ENCODE measurements at places on chromosomes 4 and X.

DNA sequence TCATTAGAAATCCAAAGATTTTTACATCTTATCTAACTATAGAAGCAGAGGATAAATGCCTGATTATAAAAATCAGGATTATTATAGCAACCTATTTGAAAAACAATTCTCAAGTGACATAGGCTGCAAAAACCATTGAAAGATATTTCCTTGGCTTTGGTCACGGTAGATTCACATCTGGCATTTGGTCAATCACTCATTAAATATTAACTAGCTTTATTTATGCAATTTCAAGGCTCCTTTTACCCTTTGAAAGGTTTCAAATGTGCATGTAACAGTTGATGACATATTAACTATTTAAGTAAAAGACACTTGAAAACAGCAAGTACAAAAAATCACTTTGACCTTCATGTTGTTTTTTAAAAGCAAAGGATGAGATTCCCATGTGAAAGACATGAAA is 98.1 kb downstream of the MMRN1 start:
- no peak for DNase-seq

DNA sequence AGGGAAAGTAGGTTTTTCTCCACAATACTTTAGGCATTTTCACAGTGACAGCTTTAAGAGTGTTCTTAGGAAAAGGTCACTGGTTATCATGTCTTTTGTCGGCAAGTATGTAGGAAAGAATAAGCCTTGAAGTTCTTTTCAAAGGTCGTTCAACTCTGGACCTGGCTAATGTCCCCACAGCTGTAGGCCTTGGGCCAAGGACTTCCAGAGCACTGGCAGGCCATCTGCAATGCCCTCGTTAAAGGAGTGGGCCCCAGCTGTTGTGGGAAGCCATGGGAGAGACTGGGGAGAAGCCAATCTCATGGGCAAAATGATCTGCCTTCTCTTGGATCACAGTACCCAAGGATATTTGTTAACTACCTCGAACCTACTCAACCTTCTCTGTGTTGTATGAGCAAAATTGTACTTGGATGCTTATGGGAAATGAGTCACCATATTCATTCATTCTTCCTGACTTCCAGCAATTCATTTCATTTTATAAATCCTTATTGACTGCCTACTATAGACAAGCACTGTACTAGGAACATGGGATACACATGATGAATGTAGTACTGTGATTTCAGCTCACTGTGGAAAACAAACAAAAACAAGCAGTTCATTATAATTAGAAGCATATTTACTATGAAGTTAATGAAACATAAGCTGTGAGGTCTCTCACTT is 141.1 kb upstream of the KIT start:
- no peak for DNase-seq

GRCh38 chr4:6221851-6222760 is 21.8 kb upstream of the JAKMIP1 start:
- DNase-seq, result peak; percentile 16

DNA sequence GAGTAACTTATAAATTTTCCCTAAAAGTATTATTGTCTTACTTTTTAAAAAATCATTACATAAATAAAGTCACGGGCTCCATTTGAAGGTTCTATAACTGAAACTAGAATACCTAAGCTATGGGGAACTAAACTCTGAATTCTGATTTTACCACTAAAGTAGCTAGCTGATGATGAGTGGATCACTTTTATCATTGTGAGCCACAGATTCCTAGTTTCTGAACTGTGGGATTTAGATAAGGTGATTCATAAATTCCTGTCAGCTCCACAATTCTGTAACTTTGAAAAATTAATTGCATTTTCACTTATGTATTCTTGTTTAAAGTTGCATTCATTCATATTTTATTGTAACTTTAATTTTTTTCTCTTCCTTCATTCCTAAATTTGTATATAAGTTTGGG is 540.9 kb downstream of the GBA3 start:
- no peak for DNase-seq

DNA sequence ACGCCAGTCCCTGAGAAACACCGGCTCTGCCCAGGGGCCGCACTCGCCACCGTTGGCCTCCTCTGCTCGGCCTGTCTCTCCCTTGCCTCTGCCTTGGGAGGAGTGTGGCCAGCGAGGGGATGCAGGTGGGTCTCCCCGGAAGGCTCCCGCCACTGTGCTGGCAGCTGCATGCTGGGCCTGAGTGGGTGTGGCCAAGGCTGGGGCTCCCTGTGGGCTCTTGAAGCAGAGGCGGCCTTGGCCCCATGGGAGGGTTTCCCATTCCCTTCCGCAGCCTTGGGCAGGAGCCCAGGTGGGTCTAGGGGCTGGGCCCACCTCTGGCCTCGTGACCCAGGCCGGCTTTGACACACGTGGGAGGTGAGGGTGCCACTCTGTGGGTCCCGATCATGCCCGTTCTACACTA is 19.1 kb downstream of the FGFRL1 start:
- DNase-seq, result no peak

DNA sequence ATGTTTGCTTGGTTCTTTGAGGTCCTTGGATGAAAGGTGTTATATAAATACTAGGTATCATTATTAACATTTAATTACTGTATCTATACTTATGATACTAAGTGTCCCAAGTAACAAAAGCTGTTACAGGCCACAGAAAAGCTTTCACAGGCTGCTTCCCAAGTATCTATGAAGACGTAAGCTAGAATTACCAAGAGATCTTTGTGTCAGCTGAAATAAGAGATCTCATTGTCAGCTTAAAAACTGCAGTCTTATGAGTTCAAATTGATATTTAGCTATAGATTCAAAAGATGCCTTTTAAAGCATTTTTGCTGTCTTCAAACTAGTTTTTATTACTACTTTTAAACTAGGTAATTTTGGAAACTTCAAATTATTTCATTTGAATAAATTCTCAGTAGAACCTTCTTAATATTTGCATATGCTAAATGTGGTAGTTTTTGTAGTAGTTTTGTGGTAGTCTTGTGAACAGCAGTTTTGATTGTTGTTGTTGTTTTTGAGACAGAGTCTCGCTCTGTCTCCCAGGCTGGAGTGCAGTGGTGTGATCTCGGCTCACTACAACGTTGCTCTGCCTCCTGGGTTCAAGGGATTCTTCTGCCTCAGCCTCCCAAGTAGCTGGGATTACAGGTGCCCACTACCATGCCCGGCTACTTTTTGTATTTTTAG is 170.0 kb upstream of the RPL34 start:
- no peak for DNase-seq

DNA sequence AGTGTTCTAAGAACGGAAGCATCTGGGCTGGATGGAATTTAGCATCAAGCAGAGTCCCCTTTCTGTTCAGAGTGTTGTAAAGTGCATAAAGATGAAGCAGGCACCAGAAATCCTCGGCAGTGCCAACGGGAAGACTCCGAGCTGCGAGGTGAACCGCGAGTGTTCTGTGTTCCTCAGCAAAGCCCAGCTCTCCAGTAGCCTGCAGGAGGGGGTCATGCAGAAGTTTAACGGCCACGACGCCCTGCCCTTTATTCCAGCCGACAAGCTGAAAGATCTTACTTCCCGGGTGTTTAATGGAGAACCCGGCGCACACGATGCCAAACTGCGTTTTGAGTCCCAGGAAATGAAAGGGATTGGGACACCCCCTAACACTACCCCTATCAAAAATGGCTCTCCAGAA is 29.4 kb downstream of the NSD2 start:
- no peak for DNase-seq

DNA sequence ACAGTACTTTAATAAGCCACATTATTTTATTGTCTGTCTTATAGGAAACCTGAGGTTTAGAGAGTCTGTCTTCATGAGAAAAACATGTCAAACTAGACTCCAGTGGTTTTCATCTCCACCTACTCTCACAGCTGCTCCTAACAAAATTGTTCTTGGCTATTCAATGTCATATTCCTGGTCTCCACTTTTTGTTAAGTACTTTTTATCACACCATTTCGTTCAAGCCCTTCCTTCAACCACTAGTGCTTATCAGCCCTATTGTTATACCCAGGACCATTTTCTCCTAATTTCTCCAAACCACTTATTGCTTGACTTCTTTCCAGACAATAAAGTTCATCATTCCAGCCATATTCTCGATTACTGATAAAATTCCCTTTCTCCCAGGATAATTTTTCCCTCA is 1674.3 kb upstream of the AGA start:
- no peak for DNase-seq

GRCh38 chr4:38455092-38455862 is 208.7 kb upstream of the KLF3 start:
- no peak for DNase-seq

DNA sequence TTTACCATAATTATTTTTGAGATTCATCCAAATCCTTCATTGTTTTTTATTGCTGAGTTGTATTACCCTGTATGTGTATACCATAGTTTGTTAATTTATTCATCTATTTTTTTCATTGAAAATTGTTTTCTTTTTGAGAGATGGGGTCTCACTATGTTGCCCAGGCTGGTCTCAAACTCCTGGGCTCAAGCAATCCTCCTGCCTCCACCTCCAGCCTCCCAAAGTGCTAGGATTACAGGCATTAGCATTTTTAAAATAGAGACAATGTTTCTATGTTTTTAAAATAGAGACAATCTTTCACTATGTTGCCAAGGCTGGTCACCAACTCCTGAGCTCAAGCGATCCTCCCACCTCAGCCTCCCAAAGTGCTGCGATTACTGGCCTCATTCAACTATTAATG is 1.6 kb upstream of the MAGIX start:
- no peak for DNase-seq

GRCh38 chr4:173146456-173146855 is 22.2 kb upstream of the GALNT7 start:
- DNase-seq, result no peak

GRCh38 chr4:101411926-101412325 is 64.6 kb upstream of the PPP3CA start:
- DNase-seq, result no peak

DNA sequence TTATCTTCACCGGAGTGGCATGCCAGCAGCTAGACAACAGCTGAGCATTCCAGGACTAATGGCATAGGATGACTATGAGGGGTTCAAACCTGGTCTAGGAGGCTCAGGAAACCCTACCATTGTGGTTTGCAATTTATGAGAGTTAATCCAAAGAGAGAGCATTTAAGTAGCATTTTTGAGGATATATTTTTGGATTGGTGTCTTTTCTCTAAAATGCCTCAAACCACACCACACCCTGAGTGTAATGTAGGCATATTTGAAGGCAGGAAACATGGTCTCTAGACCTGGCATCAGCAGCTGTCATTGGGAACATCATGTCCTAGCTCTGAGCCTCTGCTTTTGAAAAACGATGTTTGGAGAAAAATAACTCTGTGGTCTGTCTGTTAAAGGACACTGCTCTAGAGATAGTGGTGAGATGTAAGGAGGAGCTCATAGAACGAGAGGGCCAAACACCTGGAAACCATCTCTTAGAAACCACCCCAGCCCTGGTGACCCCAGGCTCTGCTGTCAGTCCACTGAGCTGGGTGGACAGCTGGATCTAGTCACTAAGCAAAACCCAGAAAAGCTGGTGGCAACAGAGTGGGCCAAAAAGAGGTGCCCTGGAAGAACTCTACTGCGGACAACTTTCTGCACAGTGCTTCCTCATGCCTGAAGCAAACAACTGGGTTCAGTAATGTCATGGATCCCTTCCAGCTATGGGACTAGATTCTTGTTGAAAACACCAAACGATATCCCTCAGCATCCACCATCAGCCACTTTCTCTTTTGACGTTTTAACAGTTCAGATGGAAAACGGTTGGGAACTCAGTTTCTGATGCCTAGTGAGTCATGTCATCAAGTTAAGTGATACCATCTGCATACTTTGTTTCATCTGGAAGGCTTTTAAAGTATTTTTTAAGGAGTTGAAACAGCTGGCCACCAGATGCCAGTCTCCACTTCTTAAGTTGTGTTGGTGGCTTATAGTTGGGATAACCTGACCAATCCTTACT is 100.2 kb upstream of the C1QTNF7 start:
- DNase-seq, result peak; percentile 85

- no peak for DNase-seq
Measured at GRCh38 chrX:44451056-44451455, 91.6 kb downstream of the FUNDC1 start.

- DNase-seq, result no peak
Measured at GRCh38 chr4:143232277-143232676, 47.6 kb downstream of the USP38 start.

DNA sequence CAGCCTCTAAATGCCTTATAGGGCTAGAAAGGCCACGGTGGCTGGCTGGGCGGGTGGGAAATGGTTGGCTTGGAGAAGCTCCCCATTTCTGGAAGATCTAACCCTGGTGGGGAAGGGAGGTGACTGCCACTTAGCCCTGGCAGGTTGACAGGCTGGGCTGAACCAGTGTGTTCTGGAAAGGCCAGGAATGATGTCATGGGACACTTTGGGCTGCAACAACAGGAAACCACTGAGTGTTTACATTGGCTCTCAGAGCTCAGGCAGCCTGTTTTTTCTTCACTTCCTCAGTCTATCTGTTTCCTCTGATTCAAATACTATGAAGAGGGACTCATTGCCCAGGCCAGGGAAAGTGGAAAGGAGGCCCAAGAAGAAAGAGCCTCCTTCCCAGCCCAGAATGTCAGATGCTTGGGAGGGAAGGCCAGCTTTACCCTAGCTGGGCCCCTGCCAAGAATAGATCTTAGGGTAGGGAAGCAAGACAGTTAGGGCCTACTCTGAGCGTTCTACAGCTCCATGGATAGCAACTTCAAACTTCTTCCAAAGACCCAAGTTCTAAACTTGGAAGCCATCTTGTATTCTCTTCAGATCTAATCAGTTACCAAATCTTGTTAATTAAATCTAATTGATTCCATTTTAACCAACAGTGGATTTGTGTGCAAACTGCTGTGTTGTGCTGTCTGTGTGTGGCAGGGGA is 65.8 kb upstream of the MSN start:
- peak; percentile 87 for DNase-seq

DNA sequence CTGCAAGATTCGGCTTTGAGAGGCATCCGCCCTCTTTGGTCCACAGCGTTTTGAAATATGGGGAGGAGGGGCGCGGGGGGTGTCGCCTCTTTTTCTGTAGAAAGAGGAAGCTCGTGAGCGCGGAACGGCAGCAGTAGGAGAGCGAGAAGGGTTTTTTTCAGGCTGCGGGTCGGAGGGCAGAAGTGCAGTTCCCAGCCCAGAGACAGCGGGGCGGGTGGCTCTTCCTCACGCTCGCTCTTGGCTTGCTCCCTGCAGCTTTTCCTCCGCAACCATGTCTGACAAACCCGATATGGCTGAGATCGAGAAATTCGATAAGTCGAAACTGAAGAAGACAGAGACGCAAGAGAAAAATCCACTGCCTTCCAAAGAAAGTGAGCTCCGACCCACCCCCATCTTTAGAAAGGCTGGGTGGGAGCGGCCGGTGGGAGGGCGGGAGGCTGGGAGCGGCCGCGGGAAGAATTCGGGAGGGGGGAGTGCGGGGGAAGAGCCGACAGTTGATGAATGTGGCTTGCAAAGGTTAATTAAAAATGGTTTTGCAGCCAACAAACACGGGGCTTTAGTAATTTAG is 1.2 kb downstream of the TMSB4X start:
- DNase-seq, result peak; percentile 79

GRCh38 chr4:167775375-167775774 is 317.0 kb upstream of the ANXA10 start:
- peak; percentile 41 for DNase-seq
